ENCODE measurements at places on chromosomes 5 and 9. TPM values are rescaled to one million over a fixed set of nuclear protein-coding genes. Genes with fewer than 3 reads are reported as not detected.

DNA sequence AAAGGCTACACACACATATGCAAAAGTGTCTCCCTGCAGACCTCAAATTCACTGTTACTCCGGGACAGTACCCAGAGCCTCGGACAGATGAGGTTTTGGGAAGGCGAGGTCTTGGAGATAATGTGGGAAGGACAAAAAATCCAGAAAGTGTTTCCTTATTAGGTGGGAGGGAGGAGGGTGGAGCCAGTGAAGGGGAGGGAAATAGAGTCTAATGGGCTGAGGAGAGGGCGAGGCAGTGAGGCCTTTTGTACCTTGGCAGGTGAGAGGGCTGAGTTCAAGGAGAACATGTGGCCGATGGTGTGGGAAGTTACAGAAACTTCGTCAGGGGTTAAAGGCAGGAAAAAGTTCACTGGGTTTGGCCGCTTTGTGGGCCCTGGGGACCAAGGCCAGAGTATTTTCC, 22.1 kb upstream of the TMEM174 start:
- no peak for DNase-seq

DNA sequence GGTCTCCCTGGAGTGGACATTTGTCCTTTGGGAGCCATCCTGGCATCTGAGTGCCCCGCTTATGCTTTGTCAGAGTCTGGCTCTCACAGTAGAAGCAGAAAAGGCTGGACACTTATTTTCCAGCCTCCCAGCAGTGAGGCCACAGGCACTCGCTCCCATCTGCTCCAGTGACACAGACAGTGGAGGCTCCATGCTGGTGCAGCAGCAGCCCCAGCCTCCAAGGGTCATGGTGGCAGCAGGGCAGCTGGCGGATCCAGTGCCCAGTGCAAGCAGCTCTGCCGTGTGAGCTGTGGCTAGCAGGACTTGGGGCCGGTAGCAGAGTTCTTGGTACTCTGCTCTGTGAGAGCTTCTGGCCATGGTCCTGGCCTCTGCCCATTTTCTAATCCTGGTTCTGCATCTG, 157.3 kb upstream of the ALDH1B1 start:
- DNase-seq: no peak

DNA sequence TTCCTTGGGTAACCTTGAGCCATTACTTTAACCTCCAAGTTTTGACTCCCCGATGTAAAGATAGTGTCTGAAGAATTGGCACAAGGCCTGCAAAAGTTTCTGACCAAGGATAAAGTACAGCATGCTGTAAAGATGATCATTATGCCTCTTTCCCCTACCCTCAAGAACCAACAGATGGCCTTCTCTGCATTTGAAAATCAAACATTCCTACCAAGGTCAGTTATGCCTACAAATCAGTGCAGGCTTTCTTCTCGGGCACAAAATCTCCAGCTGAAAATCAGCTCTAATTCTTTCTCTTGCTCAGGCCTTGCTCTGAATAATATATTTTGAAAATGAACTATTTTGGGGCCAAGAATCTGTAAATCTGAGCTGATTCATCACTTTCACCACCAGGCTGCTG, 59.7 kb downstream of the PPP2R2B start:
- DNase-seq: no peak

- DNase-seq: no peak
Measured at GRCh38 chr5:40027400-40027799, 602.6 kb upstream of the DAB2 start.

CCDC69 gene
- 70.4 TPM for polyA plus RNA-seq

CCL27 gene
- polyA plus RNA-seq: not detected

GRCh38 chr9:69139596-69139995, 34.5 kb upstream of the TJP2 start:
- no peak for DNase-seq

DNA sequence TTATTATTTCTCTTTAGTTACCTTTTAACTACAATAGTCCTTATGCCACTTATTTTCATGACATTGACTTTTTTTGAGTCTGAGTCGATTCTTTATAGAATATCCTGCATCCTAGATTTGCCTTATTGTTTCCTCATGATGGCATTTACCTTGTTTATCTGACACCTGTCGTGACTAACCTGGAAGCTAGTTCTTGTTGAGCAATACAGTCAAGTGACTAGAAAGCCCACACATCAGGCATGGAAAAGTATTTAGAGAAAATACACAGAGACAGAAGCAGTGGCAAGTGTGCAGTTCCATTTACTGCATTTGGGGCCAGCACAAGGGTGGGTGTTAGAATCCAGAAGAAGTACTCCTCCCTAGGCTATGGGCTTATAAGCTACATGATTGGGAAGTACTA, 97.8 kb downstream of the ERMP1 start:
- no peak for DNase-seq

FXN gene
- 84.7 TPM for polyA plus RNA-seq

DNA sequence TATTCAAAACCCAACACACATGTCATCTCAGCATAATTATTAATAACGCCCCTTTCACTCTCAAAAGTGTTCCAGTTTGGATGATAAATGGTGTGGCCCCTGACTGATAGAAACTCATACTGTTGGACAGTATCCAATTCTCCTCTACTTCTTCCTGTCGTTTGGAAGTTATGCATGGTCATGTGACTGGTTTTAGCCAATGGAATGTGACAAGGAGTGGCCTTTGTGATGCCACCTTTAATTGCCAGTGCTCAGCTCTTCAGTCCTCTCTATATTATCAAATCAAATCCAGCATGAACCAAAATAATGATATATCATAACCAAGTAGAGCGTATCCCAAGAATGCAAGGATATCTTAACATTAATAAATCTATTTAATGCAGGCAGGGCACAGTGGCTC, 117.8 kb upstream of the SPIN1 start:
- no peak for DNase-seq

DNA sequence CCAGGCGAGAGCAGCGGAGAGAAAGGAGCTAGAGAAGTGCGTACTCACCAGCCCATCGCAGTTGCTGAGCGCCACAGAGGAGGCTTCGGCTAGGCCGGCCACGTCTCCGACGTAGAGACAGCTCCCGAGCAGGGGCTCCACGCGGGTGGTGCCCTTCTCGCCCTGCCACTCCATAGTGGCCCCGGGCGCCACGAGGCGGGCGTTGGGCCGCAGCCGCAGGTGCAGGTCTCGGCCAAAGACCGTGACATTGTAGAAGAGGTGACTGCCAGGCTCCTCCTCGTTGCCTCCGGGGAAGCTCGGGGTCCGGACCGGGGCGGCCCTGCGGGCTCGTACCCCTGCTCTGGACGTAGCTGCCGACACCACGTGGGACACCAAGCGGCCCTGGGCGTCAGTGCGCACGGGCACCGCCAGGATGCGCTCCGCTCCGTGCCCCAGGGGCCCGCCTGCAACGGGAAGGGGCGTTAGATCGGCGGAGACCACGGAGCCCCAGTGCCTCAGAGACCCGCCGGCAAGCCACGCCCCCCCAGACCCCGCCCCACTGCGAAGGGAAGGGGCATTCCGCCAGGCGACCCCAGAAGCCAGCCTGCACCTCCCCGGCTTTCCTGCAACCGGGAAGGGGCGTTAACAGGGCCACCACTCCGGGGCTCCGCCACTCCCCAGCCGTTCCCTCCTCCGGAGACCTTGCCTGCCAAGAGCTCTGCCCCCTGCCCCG, 1.4 kb downstream of the ADAMTS2 start:
- DNase-seq: no peak

DNA sequence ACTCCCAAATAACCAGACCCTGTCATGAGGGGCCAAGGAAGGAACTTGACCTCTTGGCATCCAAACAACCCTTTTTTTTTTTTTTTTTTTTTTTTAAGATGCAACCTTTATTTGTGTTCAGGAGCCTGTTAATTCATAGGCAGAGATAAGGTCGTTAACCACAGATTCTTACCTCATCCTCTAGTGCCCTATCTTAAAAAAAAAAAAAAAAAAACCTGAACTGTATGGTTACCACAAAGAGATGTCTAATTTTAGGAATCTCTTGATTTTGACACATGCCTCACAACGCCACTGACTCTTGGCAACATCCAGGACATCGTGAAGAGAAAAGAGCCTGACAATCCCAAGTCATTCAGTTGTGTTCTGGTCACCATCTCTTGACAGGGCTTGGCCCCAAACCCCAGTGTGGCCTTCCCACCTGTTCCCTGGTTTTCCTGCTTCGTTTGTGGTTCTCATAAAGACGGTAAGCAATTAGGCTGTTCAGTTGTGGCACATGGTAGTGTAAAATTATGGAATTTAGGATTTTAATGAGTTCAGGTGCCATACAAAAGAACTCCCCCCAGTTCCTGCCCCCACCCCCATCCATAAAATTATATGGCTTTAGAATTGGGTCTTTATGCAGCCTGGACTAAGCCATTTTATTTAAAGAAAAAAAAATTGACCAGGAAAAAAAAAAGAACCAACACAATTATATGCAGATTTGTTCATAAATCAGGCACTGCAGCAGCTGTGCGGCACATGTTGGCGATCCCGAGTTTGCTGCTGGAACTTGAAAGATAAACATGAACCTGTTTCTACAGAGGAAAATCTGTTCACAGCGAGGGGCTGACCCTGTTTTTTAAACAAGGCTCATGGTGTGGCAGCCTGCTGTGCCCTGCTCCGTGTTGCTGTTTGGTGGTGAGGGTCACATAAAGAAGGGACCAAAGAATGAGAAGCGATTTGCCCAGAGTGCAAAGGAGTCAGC, 267.8 kb upstream of the CLINT1 start:
- no peak for DNase-seq

- no peak for DNase-seq
Measured at GRCh38 chr5:172531704-172532026, 77.3 kb upstream of the SH3PXD2B start.

All from naive thymus-derived CD4-positive, alpha-beta T cell (primary cell).